ENCODE measurements at places on chromosomes 3 and 15.

DNA sequence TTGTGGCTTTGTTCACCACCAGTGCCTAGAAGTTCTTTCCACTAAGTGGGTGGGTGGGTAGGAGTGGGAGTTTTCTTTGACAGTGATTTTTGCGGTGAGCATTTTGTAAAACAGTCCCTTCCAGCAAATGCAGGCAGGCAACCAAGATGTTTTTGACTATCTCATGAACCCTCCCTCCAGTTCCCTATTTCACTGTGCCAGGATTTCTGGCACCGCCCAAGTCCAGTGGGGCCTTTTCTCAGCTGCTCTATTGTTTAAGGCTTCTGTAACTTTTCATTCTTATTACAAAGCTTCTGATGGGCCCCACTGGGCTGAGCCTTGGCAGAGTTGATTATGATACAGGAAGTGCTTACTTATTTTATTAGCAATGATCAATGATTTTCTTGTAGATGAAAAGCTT is 236.0 kb downstream of the EDEM1 start:
- DNase-seq: no peak

GRCh38 chr3:98012979-98013378 is 22.1 kb downstream of the GABRR3 start:
- no peak for DNase-seq

DNA sequence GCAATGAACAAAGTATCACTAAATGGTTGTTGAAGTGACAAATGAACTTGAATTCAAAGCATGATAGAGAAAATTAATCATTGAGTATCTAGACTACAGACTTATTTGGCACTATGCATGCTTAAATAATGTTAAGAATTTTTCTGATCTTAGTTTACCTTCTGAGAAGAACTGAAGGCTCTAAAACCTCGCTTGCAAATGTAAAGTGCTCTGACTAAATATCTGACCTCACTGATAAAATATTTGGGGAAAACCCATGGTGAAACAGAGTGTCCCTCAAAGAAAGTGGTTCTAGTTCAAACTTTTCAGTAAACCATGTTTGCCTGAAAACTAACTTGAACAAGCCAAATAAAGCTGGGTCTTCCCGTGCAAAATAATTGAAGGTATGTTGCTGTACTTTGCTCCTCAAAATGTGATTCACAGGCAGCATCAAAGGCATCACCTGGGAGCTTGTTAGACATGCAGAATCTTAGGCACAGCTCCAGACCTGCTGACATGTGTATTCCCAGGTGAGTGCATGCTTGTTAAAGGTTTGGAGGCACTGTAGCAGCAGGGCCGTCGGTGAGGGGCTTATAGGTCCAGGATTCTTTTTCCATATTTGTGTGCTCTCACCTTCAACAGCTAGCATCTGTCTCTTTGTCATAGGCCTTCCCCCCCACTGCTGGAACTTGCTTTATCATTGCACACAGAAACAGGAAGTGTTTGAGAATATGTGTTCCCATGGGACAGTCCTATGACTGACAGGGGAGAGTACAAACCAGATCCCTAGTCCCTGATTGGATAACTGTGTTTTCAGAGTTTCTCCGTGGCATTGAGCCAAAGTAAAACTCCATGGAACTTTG is 524.2 kb upstream of the LMCD1 start:
- no peak for DNase-seq

- DNase-seq: no peak
These were observed 90.8 kb upstream of the TNFAIP8L3 start for GRCh38 chr15:51185213-51186159.

GRCh38 chr3:186260726-186261125 is 101.3 kb downstream of the DGKG start:
- DNase-seq: no peak

GRCh38 chr3:156551746-156552145 is 3.2 kb downstream of the SSR3 start:
- no peak for DNase-seq

DNA sequence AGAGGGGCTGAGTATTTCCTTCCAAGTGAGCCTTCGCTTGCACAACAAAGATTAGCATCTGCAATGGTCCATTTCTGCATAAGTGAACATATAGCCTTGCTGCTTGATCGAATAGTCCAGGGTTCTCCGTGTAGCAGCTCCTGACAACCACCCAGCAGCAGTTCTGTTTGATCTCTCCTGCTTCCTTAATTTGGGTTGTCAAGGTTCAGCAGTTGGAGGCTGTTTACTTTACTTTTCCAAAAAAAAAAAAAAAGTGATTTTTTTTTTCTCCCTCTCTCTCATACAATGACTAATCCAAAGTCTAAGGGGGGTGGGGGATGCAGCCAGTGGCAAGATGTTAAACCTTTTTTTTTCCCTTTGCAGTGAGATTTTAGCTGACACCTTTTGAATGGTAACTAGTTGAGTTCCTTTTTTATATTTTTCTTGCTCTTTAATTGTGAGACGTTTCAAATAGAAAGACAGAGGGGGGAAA is 3.6 kb downstream of the FOXP1 start:
- peak; percentile 46 for DNase-seq

DNA sequence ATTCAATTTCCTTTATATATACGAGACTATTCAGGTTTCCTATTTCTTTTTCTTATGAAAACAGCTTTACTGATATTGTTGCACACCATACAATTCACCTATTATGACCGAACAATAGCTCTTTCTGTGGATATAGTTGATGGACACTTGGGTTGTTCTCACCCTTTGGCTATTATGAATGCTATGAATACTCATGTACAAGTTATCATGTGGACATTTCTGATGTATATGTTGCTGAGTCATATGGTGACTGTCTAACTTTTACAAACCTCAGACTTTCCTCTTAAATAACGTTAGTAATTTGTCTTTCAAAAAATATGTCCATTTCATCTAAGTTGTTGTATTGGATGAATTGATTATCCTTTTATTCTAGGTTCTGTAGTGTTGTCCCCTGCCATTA is 15.7 kb upstream of the USF3 start:
- DNase-seq: no peak

DNA sequence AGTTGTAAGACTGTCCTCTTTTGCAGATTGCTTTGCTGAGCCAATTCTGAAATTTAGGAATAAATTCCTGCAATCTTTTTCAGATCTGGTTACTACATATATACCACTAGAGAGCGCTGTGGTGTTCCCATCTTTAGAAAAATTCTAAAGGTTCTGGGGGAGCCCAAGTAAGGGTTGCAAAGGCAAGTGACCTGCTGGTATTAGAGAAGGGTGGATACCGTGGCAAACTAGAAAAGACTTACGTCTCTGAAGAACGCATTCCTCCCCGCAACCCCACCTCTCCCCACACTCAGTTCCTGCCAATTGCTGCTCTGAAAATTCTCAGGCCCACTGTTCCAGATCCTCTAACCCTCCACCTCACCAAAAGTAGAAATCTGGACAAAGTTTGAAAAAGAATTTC is 48.5 kb downstream of the EFHB start:
- DNase-seq: no peak

DNA sequence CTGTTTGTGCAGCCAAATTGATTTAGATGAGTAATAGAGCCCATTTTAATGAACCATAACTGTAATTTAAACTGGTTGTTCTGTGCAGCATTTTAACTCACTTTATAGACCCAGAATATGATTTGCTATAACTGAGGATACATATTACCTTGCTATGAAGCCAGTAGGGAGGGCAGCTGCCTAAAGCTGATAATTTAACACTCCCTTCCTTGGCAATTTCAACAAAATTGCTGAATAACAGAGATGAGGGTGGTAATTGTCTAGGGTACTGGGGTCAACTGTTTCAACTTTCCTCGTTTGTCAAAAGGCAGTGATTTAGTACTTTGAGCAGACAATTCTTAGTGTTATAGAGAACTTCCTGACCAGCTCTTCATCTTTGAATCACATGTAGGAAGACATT is 304.9 kb upstream of the POU1F1 start:
- DNase-seq: no peak

Data from NCI-H2171 (cell line).